ENCODE measurements at places on chromosomes 3 and 15. TPM values are rescaled to one million over a fixed set of nuclear protein-coding genes. Genes with fewer than 3 reads are reported as not detected.

The MEX3B gene
- polyA plus RNA-seq: 0.51 TPM

The MORF4L1 gene
- 206 TPM for polyA plus RNA-seq

The PARP15 gene
- polyA plus RNA-seq: 0.09 TPM

The MYRIP gene
- not detected for polyA plus RNA-seq

The ENTPD3 gene
- polyA plus RNA-seq: 1.6 TPM

The CSPG5 gene
- polyA plus RNA-seq: 0.07 TPM

The ADAMTS17 gene
- polyA plus RNA-seq: 0.11 TPM

The LCTL gene
- polyA plus RNA-seq: 0.12 TPM

The GPR149 gene
- not detected for polyA plus RNA-seq

The NPAP1 gene
- polyA plus RNA-seq: not detected

The ITIH1 gene
- not detected for polyA plus RNA-seq

The DUOXA2 gene
- polyA plus RNA-seq: not detected

DNA sequence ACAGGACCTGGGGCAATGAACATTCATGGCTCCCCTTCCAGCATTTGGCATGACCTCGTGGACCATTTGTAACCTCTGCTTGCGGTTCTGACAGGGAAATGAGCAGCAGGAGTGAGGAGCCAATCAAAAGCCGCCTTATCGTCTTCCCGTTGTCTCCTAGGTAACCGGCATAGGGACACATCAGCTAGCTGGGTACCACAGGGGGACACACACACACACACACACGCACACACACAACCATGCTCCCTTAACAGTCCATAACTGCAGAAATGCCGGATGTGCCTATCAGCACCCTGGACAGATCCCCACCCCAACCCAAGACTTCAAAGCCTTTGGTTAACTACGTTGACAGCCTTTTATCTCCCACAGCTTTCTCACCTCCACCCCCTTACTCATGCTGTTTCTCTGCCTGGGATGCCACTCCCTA lies 53.4 kb upstream of the CCDC174 start:
- DNase-seq: no peak

GRCh38 chr3:120528163-120528562 lies 68.0 kb upstream of the NDUFB4 start:
- no peak for DNase-seq

DNA sequence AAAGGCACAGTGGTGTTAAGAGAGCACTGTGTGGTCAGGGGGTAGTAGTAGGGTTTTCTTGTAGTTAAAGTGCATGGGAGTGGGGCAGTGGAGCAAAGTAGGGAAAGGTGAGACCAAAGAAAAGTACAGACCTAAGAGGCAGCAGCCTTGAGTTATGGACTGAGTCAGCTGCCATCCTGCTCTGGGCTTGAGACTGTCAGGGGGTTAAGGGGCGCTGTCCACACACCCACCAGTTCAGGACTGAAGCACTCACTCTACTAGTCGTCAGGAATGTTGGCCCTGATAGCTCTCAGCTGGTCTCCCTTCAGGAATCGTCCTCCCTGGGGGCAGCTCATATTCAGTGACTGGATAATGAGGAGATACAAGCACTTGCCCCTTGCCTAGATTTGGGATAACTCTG lies 7.9 kb downstream of the CCR4 start:
- DNase-seq: peak; percentile 20

GRCh38 chr15:77311618-77312398 lies 108.1 kb downstream of the PEAK1 start:
- DNase-seq: no peak

DNA sequence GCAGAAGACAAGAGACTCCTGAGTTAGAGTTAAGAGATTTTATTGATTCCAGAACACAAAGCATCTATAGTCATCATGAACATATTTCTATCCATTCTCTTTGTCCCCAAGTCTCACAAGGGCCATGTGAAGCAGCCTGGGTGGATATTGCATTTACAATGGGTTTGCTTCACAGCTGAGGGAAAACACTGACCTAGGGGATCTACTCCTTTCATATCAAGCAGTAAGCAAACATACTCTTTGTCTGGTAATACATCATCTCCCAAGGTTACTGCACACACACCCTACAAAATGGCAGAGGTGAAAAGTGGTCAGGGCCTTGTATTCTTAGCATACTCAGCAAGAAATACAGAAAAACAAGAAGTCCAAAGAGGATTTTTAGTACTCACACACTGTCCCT lies 267.7 kb upstream of the BCHE start:
- DNase-seq: no peak

- DNase-seq: peak; percentile 26
Observed at GRCh38 chr3:24018784-24019570, 73.9 kb downstream of the NR1D2 start.

GRCh38 chr15:46768287-46768686 lies 949.0 kb upstream of the SEMA6D start:
- DNase-seq: no peak

DNA sequence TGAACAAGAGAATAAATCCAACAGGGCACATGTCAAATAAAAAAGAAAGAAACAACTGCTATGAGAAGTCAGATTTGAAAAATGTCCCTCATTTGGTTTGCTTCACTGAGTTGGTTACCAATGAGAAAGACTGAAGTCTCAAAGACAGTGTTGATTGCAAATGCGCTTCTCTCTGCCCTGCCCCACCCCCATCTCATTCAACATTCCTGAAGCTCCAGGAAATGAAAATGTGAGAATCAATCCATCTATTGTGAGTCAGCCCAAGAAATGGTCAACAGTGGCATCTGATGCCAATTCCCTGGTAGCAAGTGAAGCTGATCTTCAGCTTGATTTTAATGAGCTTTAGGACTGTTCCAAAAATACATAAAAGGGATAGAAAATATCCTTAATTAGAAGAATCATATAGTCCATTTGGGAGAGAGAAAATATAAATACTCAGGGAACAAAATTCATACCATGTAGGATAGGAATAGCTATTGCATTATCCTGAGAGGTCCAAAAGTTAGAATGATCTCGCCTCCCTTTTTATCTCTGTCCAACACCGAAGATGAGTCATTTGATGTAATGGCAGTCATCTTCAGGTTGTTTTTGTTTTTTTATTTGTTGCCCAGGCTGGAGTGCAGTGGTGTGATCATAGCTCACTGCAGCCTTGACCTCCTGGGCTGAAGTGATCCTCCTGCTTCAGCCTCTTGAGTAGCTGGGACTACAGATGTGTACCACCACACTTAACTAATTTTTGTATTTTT lies 200.3 kb upstream of the UMPS start:
- DNase-seq: no peak

DNA sequence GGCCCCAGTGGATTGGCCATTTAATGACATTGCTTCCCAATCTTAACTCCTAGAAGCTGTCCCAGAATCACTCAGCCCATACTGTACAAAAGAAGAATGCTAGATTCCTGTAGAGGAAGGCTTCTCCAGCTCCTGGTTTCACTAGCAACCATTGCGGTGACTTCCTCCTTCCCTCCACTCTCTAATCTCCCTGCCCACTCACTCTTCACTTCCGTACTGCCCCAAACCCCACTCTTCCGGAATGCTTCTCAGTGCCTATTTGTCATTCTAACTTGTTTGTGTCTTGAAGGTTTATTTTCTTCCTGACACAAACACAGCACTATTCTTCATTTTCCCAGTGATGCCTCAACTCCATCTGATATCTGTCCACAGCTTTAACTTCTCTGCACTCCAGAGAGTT lies 97.1 kb upstream of the SPATA16 start:
- DNase-seq: no peak

- DNase-seq: peak; percentile 61
Observed at GRCh38 chr15:62752657-62753517, 289.7 kb upstream of the TPM1 start.

- no peak for DNase-seq
Observed at GRCh38 chr3:161273589-161274218, 52.6 kb downstream of the NMD3 start.

GRCh38 chr15:34709866-34710265 lies 44.9 kb downstream of the GJD2 start:
- DNase-seq: peak; percentile 54

- no peak for DNase-seq
Observed at GRCh38 chr3:134370611-134371531, 3.4 kb downstream of the AMOTL2 start.

DNA sequence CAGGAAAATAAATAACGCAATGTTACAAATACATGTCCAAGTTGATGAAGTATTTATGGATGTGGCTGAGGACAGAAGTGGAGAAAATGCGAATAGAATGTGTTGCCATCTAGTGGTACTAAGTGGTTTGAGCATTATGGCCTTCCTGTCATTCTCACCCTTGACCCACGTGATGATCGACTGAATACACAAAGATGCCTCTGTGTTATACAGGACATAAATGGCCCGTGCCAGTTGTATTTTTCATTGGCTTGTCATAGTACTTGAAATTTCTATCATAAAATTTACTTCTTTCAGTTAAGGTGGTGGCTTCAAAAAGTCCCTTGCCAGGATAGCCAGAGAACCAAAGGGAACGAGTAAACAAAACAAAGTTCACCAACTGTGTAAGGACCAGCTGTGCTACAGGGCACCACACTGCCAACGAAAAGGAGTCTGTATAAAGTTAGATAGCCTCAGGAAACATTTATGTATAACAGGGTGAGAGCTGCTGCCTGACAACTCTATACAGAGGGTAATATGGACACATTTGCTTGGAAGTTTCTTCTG lies 103.7 kb downstream of the MYH15 start:
- DNase-seq: peak; percentile 25

DNA sequence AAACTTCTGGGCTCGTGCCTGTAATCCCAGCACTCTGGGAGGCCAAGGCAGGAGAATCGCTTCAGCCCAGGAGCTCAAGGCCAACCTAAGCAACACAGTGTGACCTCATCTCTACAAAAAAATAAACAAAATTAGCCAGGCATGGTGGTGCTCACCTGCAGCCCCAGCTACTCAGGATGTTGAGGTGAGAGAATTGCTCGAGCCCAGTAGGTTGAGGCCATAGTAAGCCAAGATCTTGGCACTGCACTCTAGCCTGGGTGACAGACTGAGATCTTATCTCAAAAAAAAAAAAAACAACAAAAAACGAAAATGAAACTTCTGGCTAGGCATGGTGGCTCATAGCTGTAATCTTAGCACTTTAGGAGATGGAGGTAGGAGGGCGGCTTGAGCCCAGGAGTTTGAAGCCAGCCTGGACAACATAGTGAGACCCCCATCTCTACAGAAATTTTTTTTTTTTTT lies 53.7 kb downstream of the PIK3CB start:
- no peak for DNase-seq

DNA sequence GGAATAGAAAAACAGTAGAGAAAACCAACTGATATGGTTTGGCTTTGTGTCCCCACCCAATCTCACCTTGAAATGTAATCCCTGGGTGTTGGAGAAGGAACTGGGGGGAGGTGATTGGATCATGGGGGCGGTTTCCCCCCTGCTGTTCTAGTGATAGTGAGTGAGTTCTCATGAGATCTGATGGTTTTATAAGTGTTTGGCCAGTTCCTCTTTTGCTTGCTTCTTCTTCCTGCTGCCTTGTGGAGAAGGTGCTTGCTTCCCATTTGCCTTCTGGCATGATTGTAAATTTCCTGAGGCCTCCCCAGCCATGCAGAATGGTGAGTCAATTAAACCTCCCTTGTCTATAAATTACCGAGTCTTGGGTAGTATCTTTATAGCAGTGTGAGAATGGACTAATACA lies 48.4 kb downstream of the EOMES start:
- DNase-seq: no peak

- DNase-seq: no peak
Observed at GRCh38 chr3:62378311-62378789, 5.0 kb upstream of the FEZF2 start.

DNA sequence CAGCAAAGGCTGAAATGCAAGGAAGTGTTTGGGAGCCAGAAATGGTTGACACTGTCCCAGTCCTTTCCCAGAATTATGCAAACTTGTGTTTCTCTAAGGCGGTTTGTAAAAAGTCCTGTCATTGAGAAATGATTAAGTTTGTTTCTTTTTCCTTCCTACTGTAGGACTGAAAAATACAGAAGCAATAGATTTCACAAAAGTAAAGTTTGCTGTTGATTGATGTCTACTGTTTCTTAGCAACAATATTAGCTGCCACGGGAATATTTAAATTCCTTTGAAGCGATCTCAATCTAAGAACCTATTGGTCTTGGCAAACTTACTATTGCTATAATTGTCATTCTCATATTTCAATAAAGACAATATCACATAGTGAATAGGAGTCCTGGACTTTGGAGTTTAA lies 100.7 kb upstream of the IL12A start:
- no peak for DNase-seq

- DNase-seq: no peak
Observed at GRCh38 chr3:170350515-170351413, 6.8 kb upstream of the SKIL start.

GRCh38 chr3:173529062-173529711 lies 131.6 kb downstream of the NLGN1 start:
- no peak for DNase-seq

DNA sequence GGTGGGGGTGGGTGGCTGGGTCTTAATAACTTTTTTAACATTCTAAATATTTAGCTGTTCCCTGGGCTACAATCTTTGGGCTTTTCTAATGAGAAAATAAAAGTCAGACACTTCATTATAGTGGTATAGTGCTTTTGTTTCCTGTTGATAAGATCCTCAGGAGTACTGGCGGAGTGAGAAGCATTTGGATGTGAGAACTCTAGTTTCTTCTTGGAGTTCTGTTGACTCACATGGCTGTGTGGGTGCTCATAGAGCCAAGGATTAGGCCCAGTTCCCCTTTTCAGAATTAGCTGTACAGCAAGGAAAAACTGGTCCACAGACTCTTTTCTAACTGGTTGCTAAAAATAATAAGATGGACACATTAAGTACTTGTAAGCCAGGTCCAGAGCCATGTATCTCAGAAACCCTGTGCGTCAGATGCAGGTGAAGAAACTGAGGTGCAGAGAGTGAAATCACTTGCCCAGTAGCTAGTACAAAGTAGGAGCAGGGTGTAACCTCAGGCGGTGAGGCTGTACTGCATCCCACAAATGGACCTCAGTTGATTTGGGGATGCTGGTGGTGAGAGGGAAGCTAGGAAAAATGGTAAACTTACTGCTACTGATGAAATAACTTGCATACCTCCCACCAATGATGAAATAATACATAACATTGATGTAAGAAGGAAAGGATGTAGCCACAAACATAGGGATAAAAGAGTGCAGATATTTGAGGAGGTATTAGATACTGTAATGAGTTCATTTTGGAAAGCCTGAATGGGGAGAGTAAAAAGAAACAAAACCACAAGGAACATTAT lies 2.3 kb downstream of the ITPR1 start:
- no peak for DNase-seq

- DNase-seq: no peak
Observed at GRCh38 chr3:122727294-122727693, 46.7 kb downstream of the PARP14 start.

DNA sequence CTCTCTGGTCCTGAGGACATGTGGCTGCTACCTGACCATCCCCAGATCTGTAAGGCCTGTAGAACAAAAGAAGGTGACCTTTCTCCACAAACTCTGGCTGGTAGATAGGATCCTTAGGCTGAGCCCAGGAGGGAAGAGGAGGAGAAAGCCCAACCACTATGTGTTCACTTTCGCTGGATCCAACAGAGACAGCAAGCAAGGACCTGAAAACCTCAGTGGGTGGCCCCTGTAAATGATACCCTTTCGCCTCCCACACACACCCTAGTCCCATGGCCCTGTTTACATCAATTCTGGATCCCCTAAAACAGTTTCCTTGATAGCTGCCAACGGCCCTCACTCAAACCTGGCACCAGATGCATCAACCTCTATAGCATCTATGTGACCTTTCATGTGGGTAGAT lies 22.4 kb downstream of the CCDC12 start:
- no peak for DNase-seq

- DNase-seq: no peak
Observed at GRCh38 chr15:64739577-64740143, 35.7 kb downstream of the RBPMS2 start.
